ENCODE measurements at places on chromosomes 12 and 14.
A peak's percentile ranks its signal among the peaks of the same experiment; 100 is the strongest.

DNA sequence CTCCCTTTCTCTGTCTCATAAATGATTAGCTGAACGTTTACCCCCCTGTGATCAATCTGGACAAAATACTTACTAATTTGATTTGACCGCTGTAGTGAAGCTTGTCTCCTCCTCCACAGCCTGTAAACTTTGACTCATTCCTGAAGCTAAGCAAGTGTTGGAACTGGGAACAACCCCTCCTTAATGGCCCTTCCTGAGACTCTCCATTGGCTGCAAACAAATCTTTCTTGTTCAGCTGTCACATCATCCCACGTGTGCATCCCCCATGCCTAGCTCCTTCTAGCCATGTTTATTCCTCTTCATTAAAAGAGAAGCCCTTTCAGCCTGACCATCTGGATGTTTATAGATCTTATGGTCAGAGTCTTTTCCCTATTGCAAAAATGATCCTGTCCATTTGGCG is 281.2 kb downstream of the RGS6 start:
- no peak for DNase-seq

- DNase-seq, result no peak
Measured at GRCh38 chr14:77344377-77344996, 23.7 kb downstream of the GSTZ1 start.

DNA sequence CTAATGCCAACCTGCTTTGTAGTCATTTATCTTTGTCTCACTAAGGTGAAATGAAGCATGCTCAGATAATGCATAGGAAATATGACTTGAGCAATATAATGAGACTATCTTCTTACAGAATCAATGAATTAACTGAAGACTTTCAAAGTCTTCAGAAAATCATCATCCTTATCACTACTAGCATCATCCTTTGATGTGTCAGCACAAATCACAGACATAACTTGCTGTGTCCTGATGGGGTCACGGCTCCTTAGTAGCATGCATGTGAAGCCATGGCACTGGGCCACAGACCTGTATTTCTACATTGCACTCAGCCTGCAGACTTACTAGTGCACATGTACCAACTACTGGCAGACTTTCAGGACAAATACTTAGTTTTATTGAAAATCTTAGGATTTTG is 18.9 kb downstream of the TMEM260 start:
- peak; percentile 25 for DNase-seq

GRCh38 chr12:127823801-127824200 is 443.2 kb upstream of the TMEM132C start:
- no peak for DNase-seq

Measured in erythroblast (primary cell).